CD4-positive, alpha-beta T cell (primary cell): ENCODE measurements at places on chromosomes 11 and 22. TPM values are rescaled to one million over a fixed set of nuclear protein-coding genes. Genes with fewer than 3 reads are reported as not detected.

The TEX54 gene
- not detected for total RNA-seq

The OR52A1 gene
- not detected for total RNA-seq

The TMPRSS13 gene
- total RNA-seq = 1.4 TPM

GRCh38 chr11:20632169-20632532 lies 32.7 kb downstream of the SLC6A5 start:
- no peaks in the 10 kb centered on the region for H3K4me1 ChIP-seq
- H3K4me3 ChIP-seq = no peak overlapping the region
- H3K27ac ChIP-seq = no peak overlapping the region
- peaks cover under 1% of the 10 kb centered on the region for H3K27me3 ChIP-seq

DNA sequence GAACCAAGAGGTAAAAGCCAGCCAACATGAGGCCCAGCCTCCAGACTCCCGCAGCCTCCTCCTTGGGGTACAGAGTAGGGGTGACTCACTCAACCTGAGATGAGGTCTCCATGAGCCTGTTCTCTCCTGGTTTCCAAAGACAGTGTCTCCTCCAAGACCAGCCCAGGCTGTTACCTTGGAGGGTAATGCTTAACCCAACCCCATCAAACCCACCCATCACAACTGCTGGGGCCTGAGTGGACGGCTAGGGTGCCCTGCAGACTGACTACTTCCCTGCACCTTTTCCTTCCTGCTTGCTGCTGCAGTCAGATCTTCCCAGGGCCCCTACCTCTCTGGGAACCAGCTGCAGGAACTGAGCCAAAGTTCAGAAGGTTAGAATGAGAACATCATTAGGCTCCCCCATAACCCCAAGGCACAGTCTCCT lies 5.1 kb upstream of the NOL12 start:
- H3K36me3 ChIP-seq = peaks cover 5% of the 10 kb centered on the region
- H3K4me1 ChIP-seq = peaks cover 38% of the 10 kb centered on the region
- no peaks in the 10 kb centered on the region for H3K27me3 ChIP-seq

DNA sequence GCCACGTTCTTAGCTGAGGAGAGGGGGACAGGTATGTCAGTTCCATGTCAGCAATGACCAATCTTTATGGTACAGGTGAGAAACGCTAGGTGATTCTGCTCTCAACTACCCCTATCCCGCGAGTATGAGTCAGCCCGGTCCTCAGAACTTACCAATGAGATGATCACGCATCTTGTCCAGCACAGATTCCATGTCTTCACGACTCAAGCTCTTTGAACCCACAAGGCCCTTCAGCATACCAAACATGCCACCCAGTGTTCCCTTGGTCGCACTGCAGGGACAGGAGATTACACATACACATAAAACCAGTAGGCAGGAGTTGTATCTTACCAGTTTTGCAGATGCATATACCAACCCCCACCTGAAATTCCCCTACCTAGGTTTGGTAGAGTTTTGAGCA lies 2.9 kb downstream of the SRPRA start:
- no peak overlapping the region for H3K4me3 ChIP-seq
- H3K4me1 ChIP-seq = peaks cover 30% of the 10 kb centered on the region
- H3K27me3 ChIP-seq = no peaks in the 10 kb centered on the region

DNA sequence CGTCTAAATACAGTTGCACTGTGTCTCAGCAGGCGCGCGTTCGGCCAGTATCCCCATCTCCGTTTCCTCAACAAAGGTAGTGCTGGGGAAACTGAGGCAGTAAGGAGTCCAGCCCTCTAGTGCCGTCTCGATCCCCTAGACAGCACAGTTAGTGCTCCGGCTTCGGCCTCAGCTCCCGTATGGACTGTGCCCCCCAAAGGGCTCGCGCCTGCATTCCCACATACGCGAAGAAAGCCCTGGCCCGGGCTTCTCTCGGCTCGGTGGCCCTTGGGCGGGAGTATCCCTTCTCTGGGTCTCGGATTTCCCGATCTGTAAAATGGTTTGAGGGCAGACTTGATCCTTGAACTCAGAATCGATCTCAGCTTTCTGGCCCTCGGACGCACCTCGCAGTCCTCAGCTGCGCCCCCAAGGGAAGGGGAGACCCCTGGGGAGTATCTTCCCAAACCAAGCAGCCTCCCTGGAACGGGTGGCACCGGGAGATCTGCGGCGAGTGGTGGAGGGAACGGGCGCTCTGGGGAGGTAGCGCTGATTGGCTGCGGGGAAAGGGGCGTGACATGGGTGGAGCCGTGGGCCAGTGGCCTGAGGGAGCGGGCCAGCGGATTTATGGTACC lies 759 bp upstream of the PEX16 start:
- H3K4me1 ChIP-seq = peaks cover 75% of the 10 kb centered on the region
- peaks cover 31% of the 10 kb centered on the region for H3K36me3 ChIP-seq
- DNase-seq = peak; percentile 76
- H3K4me3 ChIP-seq = peak overlapping the region; percentile 93
- H3K27ac ChIP-seq = peak overlapping the region; percentile 95
- peaks cover 3% of the 10 kb centered on the region for H3K27me3 ChIP-seq

DNA sequence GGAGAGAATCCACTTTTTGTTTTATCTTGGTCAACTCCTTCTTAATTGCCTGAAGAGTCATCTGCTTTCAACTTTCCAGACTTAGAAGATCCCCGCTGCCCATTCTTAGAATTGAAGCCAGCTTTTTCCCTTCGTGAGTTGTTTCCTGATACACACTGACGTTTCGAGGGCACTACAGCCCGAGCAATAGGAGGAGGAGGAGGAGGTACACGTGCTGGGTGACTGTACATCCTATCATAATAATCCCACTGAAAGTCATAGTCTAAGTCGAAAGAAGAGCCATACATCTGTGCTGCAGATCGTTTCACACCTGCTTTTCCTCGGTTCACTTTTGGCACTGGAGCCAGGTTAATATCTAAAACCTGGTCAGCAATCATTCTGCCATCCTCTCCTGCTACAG lies 606.1 kb downstream of the DLG2 start:
- H3K4me3 ChIP-seq = no peak overlapping the region
- H3K27me3 ChIP-seq = no peaks in the 10 kb centered on the region
- no peaks in the 10 kb centered on the region for H3K36me3 ChIP-seq
- no peaks in the 10 kb centered on the region for H3K4me1 ChIP-seq
- DNase-seq = no peak
- no peak overlapping the region for H3K27ac ChIP-seq
